HCT116 (cell line): ENCODE measurements at places on chromosomes 5 and 9. TPM values are rescaled to one million over a fixed set of nuclear protein-coding genes. Genes with fewer than 3 reads are reported as not detected.

DNA sequence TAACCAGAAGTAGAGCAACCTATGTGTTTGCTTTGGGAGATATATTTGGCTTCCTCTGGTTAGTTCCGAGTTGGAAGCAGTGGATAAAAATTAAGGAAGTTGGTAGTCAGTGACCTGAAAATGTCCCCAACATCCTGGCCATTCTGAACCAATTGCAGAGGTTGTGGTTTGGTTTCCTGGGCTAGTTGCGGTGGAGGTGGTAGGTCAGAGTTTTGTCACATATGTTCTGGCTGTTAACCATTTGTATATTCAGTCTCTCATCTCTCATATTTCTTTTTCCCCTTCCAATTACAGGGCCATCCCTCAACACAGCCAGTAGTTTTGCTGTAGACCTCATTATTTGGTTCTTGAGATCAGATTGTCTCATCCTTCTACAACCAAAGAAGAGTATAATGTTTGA is 1026.9 kb downstream of the PTPRD start:
- no peak for DNase-seq

Gene BASP1
- total RNA-seq = 0.34 TPM

Gene ERAP2
- 2.2 TPM for total RNA-seq

Gene TNC
- total RNA-seq = 0.49 TPM

GRCh38 chr9:35490155-35490909 is 421 bp downstream of the RUSC2 start:
- DNase-seq = no peak

Gene REEP2
- 4.9 TPM for total RNA-seq
